ENCODE measurements at places on chromosomes 4 and X.

GRCh38 chrX:8591501-8591900, 126.9 kb downstream of the VCX3B start:
- DNase-seq = no peak

DNA sequence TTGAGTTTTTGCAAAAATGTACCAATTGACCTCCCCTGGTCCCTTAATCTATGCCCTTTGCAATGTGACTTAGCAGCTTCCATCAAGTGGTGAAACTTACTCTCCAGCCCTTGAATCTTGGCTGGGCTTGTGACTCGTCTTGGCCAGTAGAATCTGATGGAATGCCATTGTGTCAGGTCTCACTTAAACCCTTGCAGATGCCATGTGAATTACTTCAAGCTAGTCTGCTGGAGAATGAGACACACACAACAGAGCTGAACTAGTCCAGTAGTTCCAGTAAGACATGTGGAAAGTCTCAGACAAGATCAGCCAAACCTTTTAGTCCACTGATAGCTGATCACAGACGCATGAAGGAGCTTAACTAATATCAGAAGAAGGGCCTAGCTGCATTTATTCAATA, 567.8 kb upstream of the CPEB2 start:
- no peak for DNase-seq

GRCh38 chrX:3384327-3384726, 37.9 kb upstream of the MXRA5 start:
- no peak for DNase-seq

GRCh38 chr4:55444827-55445226, 49.1 kb downstream of the TMEM165 start:
- no peak for DNase-seq

GRCh38 chrX:110432906-110433215, 74.2 kb downstream of the RTL9 start:
- DNase-seq = no peak

- DNase-seq = no peak
Observed at GRCh38 chr4:183300070-183300469, 20.0 kb downstream of the CLDN22 start.

DNA sequence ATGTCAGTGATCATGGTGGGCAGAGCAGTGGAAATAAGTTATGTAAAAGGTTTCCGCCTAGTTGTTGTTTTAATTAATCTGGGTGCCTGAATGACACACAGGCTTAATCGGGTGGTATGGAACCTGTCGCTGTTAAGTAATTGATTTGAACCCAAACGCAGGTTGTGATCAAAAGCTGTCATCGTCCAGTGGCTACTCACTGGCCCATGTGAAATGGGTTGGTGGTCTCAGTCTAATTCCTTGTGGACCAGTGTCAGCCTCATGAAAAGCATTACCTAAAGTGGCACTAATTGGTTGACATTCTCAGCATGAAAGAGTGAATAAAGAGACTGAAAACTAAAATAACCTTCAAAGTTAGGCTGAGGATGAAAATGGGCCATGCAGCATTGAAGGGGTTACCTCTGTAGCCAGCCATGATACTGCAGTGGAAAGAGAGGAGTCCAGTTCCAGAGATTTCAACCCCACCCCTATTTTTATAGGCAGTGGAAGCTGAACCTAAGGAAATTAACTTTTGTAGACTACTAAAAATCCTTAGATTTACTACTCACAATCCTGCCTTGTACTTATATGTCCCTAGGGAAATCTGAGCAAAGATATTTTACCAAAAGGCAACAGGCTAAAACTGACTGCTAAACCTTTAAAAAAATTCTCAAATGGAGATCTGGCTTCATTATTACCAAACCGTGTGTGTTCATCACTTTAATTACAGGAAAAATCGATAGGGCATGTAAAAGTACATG, 251.7 kb upstream of the TENM3 start:
- DNase-seq = no peak

DNA sequence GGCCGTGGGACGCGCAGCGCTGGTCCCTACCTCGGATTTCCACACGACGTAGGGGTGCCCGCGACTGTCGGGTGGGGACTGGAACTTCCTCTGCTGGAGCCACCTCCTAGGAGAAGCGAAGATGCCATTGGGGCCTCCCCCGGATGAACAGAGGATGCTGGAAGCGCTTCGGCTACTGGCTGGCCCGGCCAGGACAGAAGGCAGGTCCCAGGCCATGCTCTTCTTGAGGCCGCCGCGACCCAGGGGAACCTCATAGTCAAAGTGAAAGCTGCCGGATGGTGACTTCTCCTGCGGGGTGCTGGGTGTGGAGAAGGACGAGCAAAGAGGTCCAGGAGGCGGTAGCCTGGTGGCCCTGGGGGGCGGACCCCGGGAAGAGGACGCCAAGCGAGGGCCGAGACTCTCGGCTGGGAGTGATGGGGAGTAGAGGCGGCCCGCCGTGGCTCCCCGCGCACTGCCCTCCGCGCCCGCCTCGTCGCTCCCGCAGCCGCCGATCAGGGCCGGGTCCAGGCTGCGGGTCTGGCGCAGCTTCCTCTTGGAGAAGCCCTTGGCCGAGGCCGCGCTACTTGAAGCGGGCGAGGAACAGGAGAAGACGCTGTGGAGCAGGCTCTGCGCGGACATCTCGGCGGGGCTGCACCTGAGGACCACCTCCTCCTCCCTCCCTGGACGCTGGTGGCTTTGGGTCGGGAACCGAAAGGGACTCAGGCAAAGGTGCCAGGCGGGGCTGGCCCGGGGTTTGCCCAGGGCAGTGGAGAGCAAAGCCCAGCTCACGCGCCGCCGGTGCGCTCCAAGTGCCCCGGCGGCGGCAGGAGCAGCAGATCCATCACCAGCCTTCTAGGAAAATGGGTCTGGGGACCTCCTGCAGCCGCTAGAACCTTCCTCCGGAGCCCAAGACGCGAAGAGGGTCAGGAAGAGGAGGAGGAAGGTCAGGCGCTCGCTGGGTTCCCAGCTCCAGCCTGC, 1.2 kb downstream of the ARHGAP6 start:
- DNase-seq = no peak

GRCh38 chr4:52548818-52549570, 110.1 kb downstream of the USP46 start:
- no peak for DNase-seq

DNA sequence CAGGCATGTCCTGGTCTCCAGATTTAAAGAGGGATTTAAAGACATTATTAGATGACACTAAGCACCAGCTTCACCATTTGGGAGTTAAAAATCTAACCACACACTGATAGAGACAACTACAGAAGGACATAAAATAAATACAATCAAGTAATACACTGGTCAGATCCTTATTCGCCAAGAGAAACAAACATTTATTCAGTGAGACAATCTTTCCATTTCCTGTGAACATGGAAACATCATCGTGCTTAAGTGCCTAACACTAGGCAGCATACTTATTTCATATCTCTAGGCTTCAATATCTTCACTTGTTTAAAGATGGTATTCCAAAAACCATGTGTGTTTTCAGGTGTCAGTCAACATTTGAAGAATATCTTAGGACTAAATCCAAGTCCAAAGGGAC, 103.6 kb downstream of the AREG start:
- no peak for DNase-seq

DNA sequence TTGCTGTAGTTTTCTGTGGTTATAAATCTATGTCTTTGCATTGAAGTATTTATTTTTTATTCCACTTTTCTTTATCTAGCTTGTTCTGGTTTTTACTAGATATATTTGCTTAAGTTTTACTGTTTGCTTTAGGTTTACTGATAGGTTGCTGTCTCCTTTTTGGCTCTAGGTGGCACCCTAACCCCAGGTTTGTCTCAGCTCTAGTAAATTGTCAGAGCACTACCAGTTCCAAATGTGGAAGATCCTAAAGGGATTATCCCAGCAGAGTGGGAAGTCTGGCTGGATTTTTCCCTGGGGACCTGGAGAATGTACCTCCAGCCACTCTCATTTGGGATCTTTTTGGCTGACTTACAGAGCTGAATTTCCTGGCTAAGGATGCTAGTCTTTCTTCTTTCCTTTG, 106.1 kb downstream of the PBDC1 start:
- DNase-seq = peak; percentile 2

- DNase-seq = no peak
Observed at GRCh38 chr4:53161051-53161786, 204.6 kb downstream of the SCFD2 start.

- no peak for DNase-seq
Observed at GRCh38 chr4:41927796-41928499, 7.3 kb upstream of the TMEM33 start.

DNA sequence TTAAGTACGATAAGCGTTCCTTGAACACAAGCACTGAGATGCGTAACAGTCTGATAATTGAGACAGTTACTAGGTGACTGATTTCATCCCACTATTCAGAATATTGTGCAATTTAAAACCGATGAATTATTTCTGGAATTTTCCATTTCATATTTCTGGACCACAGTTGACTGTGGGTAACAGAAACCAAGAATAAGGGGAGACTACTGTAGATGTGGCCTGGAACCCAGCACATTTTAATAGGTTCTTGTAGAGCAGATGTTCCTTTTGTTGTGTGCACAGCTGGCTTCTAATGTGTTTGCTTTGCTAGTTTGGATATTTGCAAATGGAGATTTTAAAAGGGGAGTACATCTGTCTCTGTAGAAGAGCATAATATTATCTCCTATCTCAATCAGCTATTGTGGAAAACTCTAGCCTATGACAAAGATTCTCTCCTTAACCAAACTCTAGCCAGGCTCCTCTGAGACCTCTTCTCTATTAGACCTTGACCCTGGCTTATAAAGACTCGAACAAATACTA, 16.4 kb downstream of the NAAA start:
- no peak for DNase-seq

- no peak for DNase-seq
Observed at GRCh38 chr4:123390846-123391456, 5.6 kb upstream of the SPRY1 start.

- DNase-seq = no peak
Observed at GRCh38 chr4:88803600-88804096, 106.0 kb upstream of the NAP1L5 start.

DNA sequence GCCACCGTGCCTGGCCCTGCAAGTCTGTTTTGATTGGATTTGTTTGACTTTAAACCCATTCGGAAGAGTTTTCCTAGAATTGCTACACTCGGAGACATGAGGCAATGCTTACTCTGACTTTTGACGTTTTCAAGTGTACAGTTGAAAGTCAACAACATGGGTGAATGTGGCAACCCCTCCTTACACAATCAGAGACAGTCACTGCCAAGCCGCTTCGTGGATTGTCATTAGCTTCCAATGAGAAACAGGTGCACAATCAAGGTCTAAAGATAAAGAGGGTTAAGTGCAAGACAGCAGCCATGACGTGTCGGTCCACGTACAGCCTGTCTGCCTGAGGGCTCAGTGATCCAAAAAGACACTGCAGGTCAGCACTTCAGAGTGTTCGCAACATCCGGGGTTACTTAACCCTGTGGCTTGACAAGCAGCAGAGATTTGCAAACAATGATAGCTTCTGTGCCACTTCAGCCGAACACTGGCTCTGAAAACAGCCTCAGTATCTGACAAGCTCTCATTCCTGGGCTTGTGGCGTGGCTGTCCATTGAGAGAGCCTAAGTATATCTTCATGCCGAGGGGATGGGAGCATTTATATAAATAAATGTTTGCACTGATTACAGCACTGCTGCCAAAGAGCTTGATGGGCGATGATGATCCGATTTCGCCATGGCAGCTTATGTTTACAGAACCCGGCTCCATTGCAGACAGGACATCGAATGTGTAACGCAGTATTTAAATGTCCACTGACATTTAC, 180.0 kb downstream of the DHRSX start:
- no peak for DNase-seq

DNA sequence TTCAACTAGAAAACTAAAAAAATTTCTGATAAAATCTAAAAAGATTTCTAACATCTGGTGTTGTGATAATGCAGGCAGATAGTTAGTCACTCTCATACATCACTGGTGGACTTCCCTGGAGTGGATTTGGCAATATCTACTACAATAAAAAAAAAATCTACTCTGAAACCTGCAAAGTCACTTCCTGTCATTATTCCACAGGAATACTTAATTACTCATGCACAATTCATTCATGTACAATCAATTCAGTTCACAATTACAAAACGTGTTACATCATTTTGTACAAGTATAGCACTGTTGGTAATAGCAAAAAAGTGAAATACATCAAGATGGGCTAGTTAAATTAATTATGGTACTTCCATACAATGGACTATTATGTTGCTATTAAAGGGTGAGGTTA, 16.5 kb upstream of the RHOH start:
- DNase-seq = no peak

DNA sequence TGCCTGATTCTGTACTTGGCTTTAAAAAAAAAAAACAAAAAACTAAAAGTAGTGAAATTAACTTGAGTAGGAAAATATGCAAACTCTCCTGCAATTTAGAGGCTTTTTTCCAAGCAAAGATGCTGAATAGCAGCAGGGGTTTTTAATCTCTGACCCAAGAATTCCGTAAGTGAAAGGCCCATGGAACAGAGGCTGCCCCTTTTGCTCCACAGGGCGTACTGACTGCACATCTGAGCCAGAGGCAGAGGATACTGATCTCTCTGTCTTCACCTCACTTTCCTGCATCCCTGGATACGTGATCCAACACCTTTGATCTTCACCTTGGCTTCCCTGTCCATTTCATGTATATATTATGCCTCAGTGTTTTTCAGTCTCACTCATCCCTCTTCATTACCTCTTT, 3.9 kb downstream of the FAM149A start:
- no peak for DNase-seq

GRCh38 chrX:103063918-103064434, at the start of gene BEX1:
BEX1 (minus strand) TSS chrX:103064171; CDS start chrX:103063274, 897 bp downstream.
- no peak for DNase-seq

GRCh38 chr4:182896421-182896820, 20.8 kb downstream of the DCTD start:
- no peak for DNase-seq

GRCh38 chr4:56787380-56787779, 34.1 kb downstream of the SPINK2 start:
- no peak for DNase-seq

DNA sequence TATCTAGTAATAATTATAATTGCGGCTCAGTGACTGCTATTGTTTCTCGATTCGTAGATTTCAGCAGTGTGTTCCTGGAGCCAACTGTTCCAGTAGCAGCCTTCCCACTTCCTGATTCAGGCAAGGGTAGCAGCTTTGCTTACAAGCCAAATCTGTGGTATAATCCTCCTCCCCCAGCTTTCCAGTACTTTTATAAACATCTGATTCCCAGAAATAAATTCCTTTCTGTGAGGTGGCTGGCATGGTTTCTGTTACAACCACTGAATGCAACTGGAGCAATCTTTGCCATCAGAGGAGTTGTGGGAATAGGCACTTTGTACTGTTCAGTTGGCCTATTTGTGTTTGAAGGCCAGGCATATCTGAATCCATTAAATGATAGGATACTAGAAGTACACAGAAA, 80.0 kb downstream of the GLRA3 start:
- no peak for DNase-seq

- no peak for DNase-seq
Observed at GRCh38 chr4:8453957-8454356, 13.4 kb downstream of the TRMT44 start.

DNA sequence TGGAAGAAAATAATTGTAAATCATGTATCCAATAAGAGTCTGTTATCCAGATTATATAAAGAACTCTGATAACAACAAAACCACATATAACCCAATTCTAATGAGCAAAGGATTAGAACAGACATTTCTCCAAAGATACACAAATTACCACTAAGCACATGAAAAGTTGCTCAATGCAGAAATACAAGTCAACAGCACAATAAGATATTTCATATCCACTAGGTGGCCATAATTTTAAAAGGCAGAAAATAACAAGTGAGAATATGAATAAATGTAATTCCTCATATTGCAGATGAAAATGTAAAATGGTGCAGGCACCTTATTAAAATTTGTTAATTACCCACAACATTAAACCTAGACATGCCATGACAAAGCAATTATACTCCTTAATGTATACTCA, 73.9 kb upstream of the ZCCHC13 start:
- DNase-seq = no peak
